ENCODE measurements at places on chromosomes 2 and 18.

- no peak for DNase-seq
Measured at GRCh38 chr18:43484710-43485109, 207.4 kb upstream of the SYT4 start.

DNA sequence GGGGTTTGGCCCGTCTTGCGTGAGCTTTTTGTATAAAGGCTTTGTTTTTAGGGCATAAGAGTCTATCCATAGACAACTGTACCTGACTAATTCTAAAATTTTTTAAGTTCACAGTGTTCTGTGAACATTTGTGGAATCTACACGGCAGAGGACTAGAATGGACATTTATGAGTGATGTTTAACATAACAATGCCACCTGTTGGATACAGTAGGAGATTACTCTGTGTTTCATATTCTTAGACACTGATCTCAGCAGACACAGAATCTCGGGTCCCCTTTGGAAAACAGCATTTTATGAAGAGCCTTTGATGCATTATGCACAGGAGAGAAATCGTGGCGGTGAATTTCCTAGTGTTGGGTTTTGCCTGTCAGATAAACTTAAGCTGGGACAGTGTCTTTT lies 752.2 kb downstream of the DPP10 start:
- DNase-seq = no peak

GRCh38 chr2:221203856-221204255 lies 368.2 kb downstream of the EPHA4 start:
- DNase-seq = no peak

DNA sequence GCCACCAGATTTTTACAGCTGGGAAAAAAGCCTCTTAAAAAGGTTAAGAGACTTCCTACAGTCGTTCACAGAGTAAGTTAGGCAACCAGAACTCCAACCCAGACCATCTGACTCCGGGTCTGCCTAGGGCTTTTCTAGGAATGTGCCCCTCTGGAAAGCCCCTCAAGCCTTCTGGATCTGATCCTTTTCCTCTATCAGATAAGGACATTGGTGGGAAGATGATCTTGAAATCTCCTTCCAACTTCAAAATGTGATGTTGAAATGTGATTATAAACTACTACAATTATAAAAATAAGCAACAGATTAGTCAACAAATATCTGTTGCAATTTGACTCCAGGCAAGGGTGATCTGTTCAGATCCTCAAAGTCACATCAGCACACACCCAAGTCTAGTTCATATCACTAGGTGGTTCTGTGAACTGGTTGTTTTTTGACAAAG lies 270.4 kb downstream of the ARHGAP15 start:
- no peak for DNase-seq

DNA sequence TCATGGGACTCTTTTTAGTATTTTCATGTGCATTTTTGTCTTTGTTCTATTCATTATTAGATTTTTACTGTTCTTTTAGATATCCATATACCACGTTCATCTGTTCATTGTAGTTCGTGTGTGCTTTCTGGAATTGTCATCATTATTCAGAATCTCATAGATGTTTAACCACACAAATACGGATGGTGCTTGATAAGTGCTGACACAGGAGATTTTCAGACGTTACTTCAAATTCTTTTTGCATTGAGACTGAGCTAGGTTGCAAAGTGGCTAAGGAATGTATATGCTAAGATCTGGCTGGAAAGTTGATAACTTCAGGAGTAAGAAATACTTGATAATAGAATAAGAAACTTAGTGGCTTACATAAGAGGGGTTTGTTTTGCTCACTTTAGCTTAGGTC lies 153.6 kb downstream of the CTNNA2 start:
- no peak for DNase-seq

DNA sequence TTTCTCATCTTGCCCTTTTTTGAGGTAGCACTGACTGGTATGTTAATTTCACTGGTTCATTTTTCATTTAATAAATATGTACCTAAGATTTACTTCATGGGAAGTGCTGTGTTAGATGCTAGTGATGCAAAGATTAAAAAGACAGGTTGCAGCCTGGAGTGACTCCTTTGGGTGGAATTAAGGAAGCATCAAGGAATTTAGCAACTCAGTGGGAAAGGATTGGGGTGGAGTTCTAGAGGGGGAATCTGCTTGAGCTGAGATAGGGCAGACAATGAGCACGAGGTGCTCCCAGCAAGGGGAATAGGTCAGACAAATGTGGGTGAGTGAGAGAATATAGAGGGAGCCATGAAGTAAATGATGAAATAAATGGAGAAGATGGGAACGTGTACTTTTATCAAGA lies 57.0 kb downstream of the LYPD6 start:
- no peak for DNase-seq

- DNase-seq = no peak
Measured at GRCh38 chr2:218396688-218397462, 2.8 kb upstream of the CTDSP1 start.

DNA sequence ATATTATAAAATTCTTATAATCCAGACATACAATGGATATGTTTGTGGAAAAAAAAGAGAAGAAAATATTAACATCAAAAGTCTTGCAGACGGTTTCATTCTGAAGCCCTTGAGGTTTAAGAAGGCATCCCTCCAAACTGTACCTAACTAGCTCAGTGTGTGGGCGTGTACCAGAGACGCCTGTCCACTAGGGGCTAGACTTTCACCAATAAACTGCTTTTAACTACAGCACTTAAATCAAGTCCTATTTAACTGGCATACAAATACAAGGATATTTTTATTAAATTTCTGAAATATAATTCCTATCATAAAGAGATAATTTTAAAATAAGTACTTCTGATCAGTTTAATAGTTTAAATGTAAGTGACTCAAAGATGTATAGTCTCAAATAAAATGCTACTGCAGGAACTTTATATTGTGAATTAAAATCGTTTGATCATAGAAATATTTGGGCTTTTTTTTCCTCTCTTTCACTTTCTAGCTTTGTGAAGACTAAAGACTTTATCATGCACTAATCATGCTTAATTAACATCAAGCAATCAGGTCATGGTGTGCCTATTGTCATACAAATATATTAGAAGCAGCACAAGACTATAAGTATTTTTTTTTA lies 437.7 kb downstream of the SATB2 start:
- DNase-seq = no peak

- DNase-seq = no peak
Measured at GRCh38 chr2:105396254-105397024, 2.4 kb downstream of the FHL2 start.

GRCh38 chr2:36511858-36512603 lies 85.9 kb downstream of the FEZ2 start:
- no peak for DNase-seq

GRCh38 chr18:27713037-27713737 lies 463.7 kb downstream of the CDH2 start:
- DNase-seq = no peak

DNA sequence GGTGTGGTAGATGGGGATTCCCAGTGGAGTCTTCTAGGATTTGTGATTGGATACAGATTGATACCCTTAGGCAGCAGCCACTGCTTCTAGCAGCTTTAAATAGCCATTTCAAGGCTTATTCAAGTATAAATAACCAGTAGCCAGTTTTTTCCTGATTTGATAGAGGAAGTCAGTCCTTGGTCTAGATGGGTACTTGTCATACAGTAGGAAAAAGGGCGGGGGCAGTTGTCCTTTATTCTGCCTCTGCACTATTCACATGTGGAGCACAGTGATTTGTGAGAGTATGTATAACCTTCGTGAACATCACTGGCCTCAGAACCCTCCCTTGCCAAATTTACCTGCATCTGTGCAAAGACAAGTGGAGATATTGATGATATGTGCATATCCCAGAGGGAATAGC lies 6.8 kb downstream of the PPP1CB start:
- no peak for DNase-seq

DNA sequence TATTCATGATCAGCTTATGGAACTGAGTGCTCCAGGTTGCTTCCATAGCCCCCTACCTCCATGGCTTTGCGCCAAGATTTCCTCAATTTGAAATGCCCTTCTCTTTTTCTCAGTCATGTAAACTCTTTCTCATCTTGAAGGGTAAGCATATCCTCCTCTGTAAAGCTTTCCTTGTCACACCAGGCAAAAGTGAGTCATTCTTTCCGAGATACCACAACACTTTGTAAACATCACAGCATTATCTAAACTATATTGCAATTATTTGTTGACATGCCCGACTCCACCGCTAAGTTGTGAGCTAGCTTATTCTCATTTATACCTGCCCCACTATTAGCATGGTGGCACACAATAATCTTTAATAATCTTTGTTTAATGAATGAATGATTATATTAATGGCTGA lies 419.5 kb upstream of the CHST9 start:
- DNase-seq = no peak

- DNase-seq = no peak
Measured at GRCh38 chr2:126765395-126765794, 109.4 kb downstream of the GYPC start.

- no peak for DNase-seq
Measured at GRCh38 chr2:8234253-8234652, 447.6 kb upstream of the ID2 start.

DNA sequence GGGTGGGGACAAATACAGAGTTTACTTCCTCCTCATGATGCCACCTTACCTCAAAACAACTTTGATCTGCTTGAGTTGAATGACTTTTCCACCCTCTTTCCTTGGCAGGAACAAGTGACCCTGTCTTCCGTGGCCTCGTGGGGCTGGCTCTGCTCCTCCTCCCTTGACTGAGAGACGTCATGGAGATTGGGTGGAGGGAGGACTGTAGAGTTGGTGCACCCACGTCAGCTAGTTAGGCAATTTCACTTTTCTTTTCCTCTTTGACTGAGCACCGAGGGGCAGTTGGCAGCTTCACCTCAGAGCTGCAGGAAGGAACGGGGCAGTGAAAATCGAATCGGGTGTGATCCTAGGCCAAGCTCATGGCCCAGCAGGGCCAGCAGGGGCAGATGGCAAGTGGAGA lies at the start of gene SP140:
Gene SP140, plus strand, starts transcription at position 251 of the 400 bp plus-strand sequence. Its CDS starts 109 bp downstream, at position 360.
- peak; percentile 55 for DNase-seq

DNA sequence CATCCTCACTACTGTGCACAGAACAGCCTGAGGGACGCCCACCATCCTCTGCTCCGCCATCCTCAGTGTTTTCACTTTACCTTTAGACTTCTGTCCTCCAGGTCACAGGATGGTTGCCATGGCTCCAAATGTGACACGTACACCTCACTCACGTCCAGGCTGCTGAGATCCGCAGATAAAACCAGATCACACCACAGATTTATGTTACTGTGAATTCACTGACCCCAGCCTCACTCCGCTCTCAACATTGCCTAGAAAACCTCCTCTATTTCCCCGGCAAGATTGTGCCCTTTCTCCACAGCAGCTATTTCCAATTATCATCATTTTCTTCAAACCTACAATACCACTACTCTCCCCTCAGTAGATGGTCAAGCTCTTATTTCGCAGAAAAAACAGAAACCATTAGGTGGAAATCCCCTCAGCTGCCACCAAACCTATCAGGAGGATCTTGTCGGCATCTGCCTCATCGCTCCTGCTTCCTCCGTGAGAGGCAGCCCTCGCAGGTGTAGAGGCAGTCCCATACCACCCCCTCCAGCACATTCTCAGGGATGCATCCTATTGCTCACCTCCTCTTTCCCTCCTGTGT lies 49.8 kb upstream of the SLC1A4 start:
- DNase-seq = no peak

GRCh38 chr2:125172181-125172580 lies 1147.1 kb downstream of the CNTNAP5 start:
- DNase-seq = no peak

GRCh38 chr2:126999106-126999756 lies 100.5 kb downstream of the TEX51 start:
- no peak for DNase-seq

DNA sequence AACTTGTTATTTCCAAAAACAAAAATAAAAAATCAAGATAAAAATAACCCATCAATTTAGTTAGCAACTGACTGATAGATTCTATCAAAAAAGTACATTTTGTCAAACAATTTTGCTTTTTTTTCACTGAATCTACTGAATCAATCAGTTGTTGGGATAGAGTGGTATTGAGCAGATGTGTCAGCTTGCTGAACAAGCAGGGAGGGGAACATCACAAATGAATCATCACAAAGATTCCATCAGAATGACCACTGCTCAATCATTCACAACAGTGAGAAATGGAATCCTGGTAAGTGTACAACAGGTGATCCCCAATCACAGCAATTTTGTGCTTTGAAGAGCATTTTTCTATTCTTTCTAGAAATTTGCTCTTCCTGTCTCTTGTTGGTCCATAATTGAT lies 12.3 kb upstream of the SLC14A2 start:
- DNase-seq = no peak

GRCh38 chr2:74768401-74768914 lies 65.5 kb upstream of the HK2 start:
- no peak for DNase-seq

DNA sequence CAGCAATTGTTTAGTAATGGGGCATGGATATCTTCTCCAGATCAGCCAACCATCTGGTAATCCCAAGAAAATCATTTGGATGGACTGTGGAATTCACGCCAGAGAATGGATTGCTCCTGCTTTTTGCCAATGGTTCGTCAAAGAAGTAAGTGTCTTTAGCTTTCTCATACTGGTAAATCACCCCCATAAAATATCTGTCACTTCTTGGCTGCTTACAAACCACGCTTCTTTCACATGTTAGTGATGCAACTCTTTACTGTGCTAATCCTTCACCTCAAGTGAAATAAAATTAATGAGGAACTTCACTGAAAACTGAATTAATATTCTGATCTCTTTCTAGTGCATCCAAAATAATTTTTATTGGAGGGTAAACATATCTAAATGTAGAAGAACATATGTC lies 18.9 kb downstream of the CPO start:
- no peak for DNase-seq

- DNase-seq = no peak
Measured at GRCh38 chr18:36942264-36942663, 113.3 kb downstream of the KIAA1328 start.

- no peak for DNase-seq
Measured at GRCh38 chr2:124898827-124899226, 873.7 kb downstream of the CNTNAP5 start.

DNA sequence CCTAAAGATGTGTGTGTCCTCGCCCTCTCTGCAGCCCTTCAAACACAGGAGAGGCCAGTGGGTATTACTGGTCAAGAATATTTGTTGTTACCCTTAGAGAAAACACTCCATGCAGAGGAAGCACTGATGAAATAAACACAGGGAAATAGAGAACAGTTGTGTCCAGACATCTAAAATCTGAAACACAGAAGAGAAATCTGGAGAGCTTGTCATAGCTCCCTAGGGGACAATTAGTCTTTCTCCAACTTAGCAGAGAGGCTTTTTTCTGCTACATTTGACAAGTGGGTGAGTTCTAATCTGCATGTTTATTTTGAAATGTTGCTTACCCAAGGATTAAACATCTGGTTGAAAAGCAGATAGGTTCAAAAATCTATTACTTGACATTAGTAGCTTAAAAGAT lies 190.1 kb downstream of the CTNNA2 start:
- DNase-seq = no peak

DNA sequence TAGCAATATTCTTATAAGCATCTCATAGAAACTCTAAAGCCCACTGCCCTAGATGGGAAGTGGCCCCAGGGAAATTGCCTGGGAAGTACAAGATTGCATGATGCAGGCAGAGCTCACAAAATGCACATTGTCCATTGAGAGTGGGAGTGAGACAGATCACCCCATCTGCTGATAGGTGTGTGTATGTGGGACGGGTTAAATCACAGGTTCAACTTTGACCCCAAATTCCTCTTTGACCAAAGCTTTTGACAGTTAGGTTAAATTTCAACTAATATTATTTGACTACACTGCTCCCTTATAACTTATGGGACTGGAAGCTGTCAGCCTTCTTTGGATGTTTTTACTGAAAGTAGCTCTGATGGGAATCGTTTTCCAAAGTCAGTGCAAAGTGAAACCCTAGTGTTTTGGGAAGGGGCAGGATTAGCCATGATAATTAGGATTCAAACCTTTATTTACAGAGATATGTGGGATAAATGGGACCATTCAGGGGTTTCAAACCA lies 11.4 kb upstream of the FABP1 start:
- no peak for DNase-seq

- DNase-seq = no peak
Measured at GRCh38 chr2:9347411-9347881, 75.9 kb downstream of the ITGB1BP1 start.
